GM18507 (cell line): ENCODE measurements at places on chromosomes 11 and 22.

DNA sequence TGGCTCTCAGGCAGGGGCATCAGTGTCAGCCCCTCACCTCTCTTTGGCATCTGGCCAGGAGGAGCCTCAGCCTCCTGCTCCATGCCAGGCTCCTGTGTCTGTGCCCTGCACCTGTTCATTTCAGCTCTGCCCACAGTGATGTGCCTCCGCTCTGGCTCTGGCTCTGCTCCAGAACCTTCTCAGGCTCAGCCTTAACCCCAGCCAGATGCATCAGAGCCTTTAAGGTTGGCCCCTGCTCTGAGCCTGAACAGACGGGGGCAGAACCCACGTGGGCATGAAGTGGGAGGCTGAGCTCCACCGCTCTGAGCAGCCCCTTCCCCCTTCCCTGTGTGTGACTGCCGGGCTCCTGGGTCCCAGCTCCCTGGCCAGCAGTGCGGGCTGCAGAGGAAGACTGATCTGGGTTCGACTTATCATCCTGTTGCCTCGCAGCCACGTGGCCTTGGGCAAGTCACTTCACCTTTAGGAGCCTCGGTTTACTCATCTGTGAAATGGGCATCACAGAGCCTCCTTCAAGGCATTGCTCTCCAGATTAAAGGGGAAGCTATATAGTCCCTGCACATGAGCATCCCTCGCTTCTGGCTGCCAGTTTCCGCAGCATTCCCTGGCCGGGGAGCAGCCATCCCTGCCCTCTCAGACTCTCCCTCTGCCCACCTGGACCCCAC is 44.7 kb upstream of the RTL6 start:
- DNase-seq = no peak

GRCh38 chr11:44829838-44830237 is 103.1 kb downstream of the TSPAN18 start:
- no peak for DNase-seq

- DNase-seq = no peak
Observed at GRCh38 chr11:33248416-33248971, 8.7 kb upstream of the HIPK3 start.

DNA sequence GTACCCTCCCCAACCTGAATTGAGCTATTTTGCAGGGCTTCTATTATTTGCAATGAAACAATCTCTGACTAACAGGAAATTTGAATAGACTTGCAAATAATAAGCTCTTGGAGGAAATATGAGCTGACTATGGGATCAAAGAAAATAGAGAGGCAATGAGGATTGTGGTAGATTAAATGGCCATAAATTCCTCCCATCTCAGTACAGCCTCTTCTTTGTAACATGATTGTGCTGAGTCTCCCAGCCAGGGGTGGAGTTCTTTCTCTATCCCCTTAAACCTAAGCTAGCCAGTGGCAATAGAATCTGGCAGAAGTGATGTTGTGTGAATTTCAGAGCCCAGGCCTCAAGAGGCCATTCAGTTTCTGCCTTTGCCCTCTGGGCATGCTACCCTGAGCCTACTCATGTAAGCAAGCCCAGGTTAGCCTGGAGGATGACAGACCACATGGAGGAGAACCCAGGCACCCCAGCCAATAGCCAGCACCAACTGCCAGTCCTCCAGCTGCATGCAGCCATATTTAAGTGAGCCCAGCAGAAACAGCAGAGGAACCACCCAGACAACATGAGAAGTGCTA is 86.8 kb upstream of the TP53I11 start:
- no peak for DNase-seq

DNA sequence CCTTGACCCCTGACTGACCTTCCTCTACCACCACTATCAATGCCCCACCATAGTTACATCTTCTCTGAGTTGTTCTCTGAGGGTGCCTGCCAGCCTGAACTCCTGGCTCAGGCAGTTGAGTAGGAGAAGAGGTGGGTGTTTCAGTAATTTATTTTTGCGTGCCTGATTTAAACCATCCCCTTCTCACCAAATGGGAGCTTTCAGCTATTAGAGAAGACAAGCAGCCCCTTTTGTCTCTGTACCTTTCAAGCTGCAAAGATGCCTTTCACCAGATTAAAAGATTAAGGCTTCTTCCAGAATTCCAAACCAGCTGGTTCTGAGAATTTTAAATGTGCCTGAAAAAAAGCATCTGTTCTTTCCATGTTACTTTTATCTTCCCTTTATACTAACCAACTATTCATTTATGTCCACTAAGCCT is 223.8 kb downstream of the FAM76B start:
- DNase-seq = no peak

GRCh38 chr11:106091480-106092123 is 14.1 kb downstream of the AASDHPPT start:
- no peak for DNase-seq
